Eye (tissue), 1 donor: ENCODE measurements at places on chromosomes 2 and 18.

GRCh38 chr2:3409627-3410170 lies 30.2 kb downstream of the TRAPPC12 start:
- DNase-seq, result no peak

DNA sequence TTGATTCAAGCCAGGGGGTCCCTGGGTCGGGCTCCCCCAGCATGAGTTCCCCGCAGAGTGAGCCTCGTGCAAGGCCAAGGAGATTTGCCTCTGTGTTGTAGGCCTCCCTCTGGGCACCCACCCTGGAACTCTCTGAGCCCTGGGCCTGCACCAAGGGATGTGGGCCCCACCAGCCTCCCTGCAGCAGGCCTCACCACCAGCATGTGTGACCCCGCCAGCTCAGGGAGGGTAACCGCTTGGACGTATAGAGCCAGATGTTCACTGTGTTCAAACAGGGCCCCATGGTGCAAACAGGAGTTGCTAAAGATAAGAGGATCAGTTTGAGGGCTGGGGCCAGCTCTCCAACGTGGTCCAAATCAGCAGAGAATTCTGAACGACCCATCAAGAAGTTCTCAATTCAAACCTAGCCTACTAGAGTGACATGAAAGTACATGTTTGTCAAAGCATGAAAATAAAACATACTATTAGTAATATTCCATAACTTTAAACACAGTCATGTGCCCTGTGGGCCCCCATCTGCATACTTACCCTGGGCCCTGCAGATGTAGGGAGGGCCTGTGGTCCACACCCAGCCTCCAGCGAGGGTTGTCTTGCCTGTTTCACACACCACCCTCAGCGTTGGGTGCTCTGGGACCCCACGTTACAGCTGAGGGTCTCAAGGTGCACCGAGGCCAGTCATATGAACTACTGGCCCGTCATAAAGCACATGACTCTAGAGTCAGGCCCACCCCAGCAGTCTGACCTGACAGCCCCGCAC lies 5.5 kb upstream of the TUBB6 start:
- no peak for DNase-seq

DNA sequence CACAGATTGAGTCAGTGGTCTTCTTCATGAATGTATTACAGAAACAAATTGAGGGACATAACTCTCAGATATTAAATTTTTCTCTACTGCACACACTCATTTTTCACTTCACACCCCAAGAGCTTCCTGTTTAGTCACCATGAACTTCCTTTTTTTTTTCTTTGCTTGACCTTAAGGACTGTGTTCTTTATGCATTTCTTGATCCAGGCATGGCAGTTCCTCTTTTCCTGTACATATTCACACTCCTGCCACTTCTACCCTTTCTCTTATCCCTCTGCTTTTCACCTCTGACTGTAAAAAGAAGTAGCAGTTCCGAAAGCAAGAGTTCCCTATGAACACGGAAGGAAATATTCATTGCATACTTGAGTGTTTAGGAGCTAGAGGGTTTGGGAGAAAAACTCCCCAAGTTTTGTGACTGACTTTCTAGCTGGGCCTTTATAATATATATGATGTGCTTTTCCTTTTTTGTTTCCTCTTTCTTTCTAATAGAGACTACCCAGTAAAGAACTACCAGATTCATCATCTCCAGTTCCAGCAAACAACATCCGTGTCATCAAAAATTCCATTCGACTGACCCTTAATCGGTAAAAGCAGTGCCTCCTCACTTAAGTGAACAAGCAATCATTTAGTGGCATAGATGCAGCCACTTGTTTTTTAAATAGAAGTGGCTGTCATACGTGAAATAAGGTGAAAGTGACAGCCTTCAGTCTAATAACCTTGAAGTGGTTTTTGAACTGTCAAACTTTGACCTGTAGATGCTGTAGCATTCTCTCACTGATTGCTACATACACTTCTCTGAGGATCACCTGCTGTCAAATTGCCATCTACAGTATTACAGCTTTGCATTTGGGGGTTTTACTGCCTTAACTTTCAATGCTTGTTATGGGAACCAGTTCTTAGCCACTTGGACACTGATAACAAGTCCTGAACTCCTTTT lies 40.8 kb downstream of the PAPOLG start:
- no peak for DNase-seq

- no peak for DNase-seq
Observed at GRCh38 chr2:149513461-149513860, 74.1 kb downstream of the MMADHC start.

- DNase-seq, result no peak
Observed at GRCh38 chr2:14773696-14774095, 141.2 kb downstream of the LRATD1 start.

DNA sequence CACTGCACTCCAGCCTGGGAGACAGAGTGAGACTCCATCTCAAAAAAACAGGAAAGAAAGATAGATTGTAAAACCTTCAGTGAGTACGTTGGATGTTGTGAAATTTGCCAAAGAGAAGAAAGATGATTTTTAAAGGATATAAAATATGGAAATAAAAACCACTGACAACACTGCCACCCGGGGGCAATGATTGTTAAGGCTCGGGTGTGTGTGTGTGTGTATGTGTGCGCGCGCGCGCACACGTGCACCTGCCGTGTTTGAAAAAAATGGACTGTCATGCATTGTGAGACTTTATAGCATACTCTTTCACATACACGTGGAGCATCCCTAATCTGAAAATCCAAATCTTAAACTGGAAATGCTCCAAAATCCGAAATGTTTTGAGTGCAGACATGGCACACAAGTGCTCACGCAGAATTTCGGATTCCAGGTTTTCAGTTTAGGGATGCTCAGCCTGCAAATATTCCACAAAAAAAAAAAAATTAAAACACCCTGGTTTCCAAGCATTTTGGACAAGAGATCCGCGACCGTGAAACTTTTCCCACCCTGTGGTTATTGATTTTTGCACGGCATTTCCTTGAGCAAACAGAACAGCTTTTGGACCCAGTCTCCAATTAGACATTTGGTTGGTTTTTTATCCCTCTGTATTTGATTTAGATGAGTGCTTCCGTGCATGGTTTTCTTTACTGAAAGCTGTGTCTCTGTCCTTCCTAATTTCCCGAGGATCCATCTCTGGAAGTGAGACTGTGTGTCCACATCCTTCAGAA lies 269.2 kb downstream of the AGAP1 start:
- DNase-seq, result no peak

GRCh38 chr2:16050261-16050907 lies 110.0 kb downstream of the MYCN start:
- no peak for DNase-seq
